ENCODE measurements at places on chromosomes 13 and 19. TPM values are rescaled to one million over a fixed set of nuclear protein-coding genes. Genes with fewer than 3 reads are reported as not detected.

- no peak for DNase-seq
Observed at GRCh38 chr13:83824120-83824519, 58.2 kb downstream of the SLITRK1 start.

GRCh38 chr13:44458313-44458975 is 84.8 kb downstream of the SERP2 start:
- DNase-seq = no peak

DNA sequence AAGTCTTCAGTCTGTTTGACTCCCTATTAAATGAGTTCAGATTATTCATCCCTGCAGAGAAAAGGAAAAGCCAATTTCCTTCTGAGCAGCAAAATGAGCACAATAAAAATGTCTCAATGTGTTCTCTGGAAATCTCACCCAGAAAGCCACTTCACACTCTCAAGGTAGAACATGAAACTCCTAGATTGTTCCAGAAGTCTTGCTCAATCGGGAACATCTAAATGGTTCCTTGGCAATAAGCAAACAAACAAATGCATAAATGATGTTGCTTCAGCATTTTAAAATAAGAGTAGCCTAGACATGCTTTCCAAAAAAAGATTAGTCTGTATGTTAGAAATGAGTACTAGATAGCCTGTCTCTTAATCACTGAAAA is 59.7 kb upstream of the TNFRSF19 start:
- DNase-seq = no peak

COX7A1 gene
- 41.0 TPM for total RNA-seq

ZNF792 gene
- total RNA-seq = 5.5 TPM

GRCh38 chr13:27251166-27252091 is at the start of gene RPL21:
Gene RPL21 (plus strand): TSS chr13:27251558. CDS start chr13:27253777, 2,219 bp downstream.
- peak; percentile 82 for DNase-seq

DNA sequence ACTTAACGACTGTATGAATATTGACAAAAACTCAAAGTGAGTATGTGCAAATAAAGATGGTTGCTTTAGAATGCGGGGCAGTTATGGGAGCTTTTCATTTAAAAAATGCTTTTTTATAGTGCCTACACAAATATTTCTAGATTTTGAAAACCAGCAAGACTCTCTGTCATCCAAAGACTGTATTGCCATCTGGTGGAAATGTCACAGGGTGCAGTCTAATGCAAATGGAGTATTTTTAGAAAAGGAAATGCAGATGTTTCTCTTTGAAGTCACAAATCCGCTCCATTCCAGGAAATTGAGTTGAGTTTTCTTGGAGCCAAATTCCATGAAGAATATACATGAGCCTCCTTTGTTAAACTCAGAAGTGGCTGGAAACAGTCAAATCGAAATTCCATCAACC is 2.3 kb upstream of the C1QTNF9B start:
- DNase-seq = no peak

C1QTNF9B gene
- total RNA-seq = not detected

DNA sequence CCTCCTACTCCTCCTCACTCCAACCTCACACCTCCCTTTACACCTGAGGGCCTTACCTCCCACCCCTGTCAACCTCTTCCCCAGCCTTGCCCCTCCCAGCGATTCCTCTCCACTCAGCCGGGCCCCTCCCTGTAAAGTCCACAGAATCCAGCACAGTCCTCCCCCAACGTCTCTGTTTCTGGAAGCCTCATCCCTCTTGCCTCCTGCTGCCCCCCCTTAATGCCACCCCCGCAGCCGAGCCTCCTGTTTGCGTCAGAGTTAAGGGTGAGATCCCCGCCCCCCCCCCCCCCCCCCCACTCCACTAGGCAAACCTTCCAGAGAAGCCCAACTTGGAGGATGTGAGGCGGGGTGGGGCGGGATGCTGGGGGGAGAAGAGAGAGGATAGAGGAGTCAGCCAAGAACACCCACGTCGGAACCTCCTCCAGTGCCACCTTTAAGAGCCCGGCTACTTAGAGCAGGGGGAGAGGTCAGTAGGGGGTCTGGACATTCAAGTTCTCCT is 2.1 kb downstream of the UNC13A start:
- DNase-seq = no peak

IL12RB1 gene
- total RNA-seq = 5.4 TPM

HCN2 gene
- not detected for total RNA-seq

KCNRG gene
- total RNA-seq = 2.0 TPM

SELENOV gene
- total RNA-seq = not detected

DNA sequence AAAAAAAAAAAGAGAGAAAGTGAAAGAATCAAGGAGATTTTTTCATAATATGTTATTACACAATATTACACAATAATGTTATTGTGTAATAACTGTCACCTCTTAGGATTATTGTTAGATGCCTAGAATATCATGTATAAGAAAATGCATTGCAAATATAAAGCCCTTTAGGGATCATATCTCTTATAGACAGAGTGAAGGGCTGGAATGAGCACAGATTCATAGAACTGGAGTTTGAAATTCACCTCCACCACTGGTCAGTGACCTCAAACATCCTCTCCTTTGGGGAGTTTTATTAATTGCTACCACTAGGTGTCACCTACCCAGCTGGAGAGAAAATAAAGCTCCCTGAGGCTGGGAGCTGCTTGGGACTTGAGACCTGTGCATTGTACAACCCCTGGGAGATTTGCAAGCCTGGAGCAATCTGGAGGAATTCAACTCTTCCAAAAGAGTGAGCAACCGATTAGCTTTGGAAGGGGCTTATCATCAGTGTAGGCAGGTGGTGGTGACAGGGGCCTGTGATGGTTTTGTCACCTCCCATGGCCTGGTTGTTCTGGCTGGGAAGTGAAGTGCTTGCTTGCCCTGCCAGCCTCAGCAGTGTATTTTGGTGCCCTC is 30.3 kb upstream of the FRY start:
- DNase-seq = no peak

ZNF787 gene
- 13.4 TPM for total RNA-seq

DNA sequence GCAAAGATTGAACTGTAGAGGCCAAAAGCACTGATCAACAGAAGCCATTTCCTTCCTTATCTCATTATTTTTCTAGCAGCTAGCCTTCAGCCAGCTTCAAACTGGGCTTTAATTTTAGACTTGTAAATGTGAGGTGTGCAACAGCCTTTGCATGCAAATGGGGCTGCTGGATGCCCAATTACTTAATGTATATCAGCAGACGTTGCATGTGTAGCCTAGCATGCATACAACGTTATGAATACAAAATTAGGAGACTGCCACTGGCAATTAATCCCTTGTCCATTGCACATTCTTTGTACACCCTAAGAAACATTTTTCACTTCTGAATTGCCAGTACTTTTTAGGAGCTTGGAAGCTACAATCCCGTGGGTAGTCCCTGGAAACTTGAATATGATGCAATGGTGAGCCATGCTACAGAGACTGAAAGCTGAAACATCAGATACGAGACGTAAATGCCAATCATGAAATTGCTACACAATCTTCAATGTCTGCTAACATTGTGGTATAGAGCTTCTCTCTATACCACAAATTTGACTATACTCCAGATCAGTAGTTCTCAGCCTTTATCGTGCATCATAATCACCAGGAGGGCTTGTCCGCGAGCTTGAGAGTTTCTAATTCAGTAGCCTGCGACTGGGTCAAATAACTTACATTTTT is 20.2 kb downstream of the EPSTI1 start:
- DNase-seq = no peak

DNA sequence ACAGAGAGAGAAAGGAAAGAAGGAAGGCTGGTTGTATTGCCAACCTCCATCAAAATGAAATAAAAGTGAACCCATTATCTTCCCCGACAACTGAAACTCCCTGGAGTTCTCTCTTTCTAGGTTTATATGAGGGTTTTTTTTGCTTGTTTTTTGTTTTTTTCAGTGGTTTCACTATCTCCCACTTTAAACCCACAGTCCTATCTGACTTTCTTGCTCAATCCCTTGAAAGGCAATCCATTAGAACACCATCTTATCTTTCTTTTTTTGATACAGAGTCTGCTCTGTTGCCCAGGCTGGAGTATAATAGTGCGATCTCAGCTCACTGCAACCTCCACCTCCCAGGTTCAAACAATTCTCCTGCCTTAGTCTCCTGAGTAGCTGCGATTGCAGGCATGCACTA is 158.0 kb upstream of the MIR17HG start:
- no peak for DNase-seq

SMIM24 gene
- total RNA-seq = not detected

- no peak for DNase-seq
Observed at GRCh38 chr13:46142776-46143175, 37.9 kb upstream of the CPB2 start.

LILRB1 gene
- 10.0 TPM for total RNA-seq

GRCh38 chr13:108508263-108508662 is 121.1 kb upstream of the MYO16 start:
- DNase-seq = no peak

TEKTIP1 gene
- not detected for total RNA-seq

- DNase-seq = no peak
Observed at GRCh38 chr13:98220271-98220791, 43.3 kb upstream of the RNF113B start.

- DNase-seq = no peak
Observed at GRCh38 chr13:43153436-43154090, 130.2 kb downstream of the DNAJC15 start.

DNA sequence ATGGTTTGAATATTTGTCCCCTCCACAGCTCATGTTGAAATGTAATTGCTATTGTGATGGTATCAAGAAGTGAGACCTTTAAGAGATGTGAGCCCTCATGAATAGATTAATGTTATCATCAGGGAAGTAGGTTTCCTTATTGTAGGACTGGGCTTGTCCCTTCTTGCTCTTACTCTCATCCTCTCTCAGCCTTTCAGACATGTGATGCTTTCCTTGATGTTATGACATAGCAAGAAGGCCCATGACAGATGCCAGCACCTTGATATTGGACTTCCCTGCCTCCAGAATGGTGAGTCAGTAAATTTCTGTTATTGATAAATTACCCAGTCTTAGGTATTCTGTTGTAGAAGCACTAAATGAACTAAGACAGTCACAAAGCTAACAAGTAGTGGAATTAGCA is 5.7 kb upstream of the ZMYM2 start:
- no peak for DNase-seq

DNA sequence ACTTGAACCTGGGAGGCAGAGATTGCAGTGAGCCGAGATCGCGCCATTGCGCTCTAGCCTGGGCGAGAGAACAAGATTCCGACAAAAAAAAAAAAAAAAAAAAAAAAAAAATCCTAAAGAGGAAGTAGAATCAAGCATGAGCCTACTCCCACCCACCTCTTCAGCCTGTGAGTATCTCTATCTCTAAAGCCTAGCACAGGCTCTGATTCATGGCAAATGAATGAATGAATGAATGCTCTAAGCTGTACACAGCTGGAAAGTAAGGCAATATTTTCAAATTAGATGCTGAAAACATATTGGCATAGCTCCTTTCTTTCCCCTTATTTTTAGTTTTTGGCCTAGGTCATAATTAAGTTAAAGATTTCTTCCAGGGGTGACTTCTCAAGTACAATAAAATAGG is 35.7 kb upstream of the FAM216B start:
- no peak for DNase-seq

- no peak for DNase-seq
Observed at GRCh38 chr13:67223024-67223423, 7.1 kb downstream of the PCDH9 start.

DNA sequence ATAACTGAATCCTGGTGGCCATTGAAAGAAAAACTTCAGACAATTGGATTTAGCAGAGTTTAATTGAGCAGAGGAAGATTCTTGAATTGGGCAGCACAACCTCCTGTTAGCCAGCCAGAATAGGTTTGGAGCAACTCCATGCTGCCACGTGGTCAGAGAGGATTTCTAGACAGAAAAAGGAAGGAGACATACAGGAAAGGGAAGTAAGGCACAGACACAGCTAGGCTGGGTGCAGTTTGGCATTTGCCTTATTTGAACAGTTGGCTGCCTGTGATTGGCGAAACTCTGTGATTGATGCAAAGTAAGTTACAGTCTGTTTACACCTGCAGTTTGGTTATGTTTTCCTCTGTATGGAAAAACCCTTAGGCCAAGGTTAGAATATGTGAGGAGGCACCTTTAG is 85.8 kb upstream of the SPATA13 start:
- no peak for DNase-seq

- no peak for DNase-seq
Observed at GRCh38 chr13:109093998-109094397, 464.6 kb downstream of the MYO16 start.

- DNase-seq = no peak
Observed at GRCh38 chr13:33272531-33273124, 12.9 kb downstream of the STARD13 start.

RAB11B gene
- total RNA-seq = 69.3 TPM

DNA sequence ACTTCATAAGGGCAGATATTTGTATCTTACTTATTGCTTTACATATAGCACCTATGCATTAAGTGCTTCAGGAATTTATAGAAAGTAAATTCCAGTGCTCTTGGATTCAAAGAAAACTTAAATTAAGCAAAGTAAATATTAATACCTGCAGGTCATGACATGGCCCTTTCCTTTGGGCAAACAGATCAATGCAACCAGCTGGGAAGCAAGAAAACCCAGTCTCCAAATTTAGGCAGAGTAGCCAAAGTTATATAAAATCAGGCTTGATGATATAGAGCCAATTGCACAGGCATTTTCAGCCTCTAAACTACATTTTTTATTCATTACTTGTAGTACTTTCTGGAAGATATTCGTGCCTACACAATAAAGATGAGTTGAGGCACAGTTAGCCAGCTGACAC is 16.9 kb downstream of the TGDS start:
- DNase-seq = no peak

- DNase-seq = no peak
Observed at GRCh38 chr19:8544168-8544567, 30.2 kb upstream of the ZNF414 start.

DNA sequence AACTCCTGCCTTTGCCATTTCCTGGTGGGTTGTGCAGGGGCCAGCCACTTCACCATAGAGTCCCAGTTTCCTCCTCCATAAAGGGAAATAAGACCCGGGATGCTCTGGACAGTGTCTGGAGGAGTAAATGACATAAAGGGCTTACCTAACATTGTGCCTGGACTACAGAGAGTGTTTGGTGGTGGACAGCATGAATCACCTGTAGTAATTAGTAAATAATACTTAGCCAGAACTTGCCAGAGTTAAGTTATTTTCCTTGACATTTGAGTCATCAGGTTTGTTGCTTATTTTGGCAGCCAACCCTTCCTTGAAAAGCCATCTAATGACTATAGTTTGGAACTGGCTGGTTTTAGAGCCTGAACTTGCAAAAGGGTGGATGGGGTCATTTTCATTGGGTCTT is 159.2 kb downstream of the SLC7A1 start:
- no peak for DNase-seq

LRRC63 gene
- total RNA-seq = not detected

ZNF723 gene
- total RNA-seq = not detected

JAK3 gene
- total RNA-seq = 35.8 TPM

All from thoracic aorta (tissue), 2 donors.